ENCODE measurements at places on chromosomes 4 and X.
A peak's percentile ranks its signal among the peaks of the same experiment; 100 is the strongest.

DNA sequence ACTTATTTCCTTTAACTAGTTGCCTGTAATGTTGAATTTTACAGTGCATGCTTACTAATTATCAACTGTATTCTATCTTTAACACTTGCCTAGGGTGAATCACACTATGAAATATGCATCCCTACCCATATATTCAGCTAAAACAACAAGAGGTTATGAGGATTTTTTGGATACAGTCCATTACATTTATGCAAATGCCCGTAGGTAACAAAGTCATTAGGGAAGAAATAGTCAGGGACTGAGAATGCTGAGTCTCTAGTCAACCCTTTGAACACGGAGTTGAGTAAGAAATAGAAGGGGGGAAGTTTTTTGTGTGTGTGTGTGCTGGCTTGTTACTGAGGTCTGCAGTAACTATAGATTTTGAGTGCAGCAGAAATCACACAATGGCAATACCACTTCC is 26.1 kb upstream of the CBLL2 start:
- no peak overlapping the region for H3K4me3 ChIP-seq
- H3K27me3 ChIP-seq = no peaks in the 10 kb centered on the region
- peak; percentile 23 for DNase-seq

GRCh38 chr4:48162162-48162561 is 28.1 kb upstream of the TXK start:
- peak; percentile 35 for DNase-seq
- peaks cover 3% of the 10 kb centered on the region for H3K4me1 ChIP-seq
- no peak overlapping the region for H3K4me3 ChIP-seq
- no peak overlapping the region for H3K27ac ChIP-seq
- H3K36me3 ChIP-seq = no peaks in the 10 kb centered on the region

- H3K27ac ChIP-seq = no peak overlapping the region
- no peaks in the 10 kb centered on the region for H3K4me1 ChIP-seq
- no peak for DNase-seq
- H3K27me3 ChIP-seq = no peaks in the 10 kb centered on the region
- no peaks in the 10 kb centered on the region for H3K36me3 ChIP-seq
These were observed 128.3 kb upstream of the EPHA5 start for GRCh38 chr4:65798498-65799127.

DNA sequence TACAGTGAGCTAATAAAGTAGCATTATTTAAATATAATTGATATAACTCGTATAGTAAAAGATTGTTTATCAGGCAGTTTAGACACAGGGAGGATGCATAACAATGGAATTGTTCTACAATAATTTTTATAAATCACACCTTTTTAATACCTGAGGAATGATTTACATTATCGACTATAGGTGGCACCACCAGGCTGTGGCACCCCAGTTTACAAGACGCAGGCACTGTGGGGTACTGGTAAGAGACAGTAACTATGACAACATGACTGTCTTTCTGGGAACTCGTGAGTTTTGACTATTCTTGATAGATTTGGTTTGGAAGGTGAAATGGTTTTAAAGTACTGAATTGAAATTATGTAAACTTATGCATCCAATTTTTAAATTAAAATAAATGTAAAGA is 27.1 kb upstream of the STBD1 start:
- no peaks in the 10 kb centered on the region for H3K4me1 ChIP-seq
- DNase-seq = no peak

DNA sequence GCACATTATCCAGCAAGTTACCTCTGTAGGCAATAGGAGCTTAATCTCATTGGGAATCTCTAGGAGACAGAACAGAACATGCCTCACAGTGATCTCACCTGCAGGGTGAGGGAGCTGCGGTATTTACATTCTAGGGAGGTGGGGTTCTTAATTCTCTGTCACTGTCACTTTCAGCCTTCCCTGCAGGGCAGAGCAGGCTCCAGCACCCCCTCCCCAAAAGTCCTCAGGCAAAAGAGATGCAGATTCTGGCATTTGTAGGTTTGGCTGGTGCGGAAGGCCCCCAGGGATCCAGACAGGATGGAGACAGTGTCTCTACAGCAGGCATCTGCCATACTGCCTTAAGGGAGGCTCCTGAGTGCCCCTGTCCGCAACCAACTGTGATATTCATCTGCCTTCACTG is 166.4 kb upstream of the ATP6AP2 start:
- H3K4me1 ChIP-seq = no peaks in the 10 kb centered on the region
- no peak overlapping the region for H3K4me3 ChIP-seq
- H3K36me3 ChIP-seq = no peaks in the 10 kb centered on the region
- no peak for DNase-seq
- H3K27ac ChIP-seq = no peak overlapping the region

- H3K4me1 ChIP-seq = no peaks in the 10 kb centered on the region
- no peaks in the 10 kb centered on the region for H3K36me3 ChIP-seq
- DNase-seq = no peak
- H3K4me3 ChIP-seq = peak overlapping the region; percentile 42
These were observed 1.1 kb downstream of the BMPR1B start for GRCh38 chr4:94758700-94759399.

GRCh38 chr4:183919141-183919540 is 14.0 kb downstream of the STOX2 start:
- H3K4me3 ChIP-seq = no peak overlapping the region
- H3K27me3 ChIP-seq = no peaks in the 10 kb centered on the region
- no peak overlapping the region for H3K27ac ChIP-seq
- no peaks in the 10 kb centered on the region for H3K36me3 ChIP-seq

DNA sequence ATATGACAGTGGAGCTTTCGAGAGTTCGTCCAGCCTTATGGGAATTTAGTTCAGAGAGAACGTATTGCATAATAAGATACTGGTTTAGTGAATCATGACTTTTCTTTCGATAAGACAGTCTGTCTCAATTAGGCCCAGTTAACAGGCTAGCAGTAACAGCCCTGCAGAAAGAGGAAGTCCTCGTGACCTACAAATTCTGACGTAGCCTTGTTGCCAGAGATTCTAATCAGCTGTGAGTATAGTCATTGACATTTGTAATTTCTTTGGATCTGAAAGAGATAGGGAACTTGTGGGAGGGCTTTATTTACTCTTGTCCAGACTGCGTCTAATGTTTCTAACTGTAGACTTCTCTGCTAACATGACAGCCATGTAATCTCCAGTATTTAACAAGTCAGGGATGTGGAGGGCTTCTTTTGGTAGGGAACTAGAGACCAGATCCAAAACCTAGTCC is 15.8 kb downstream of the ART3 start:
- H3K27ac ChIP-seq = peak overlapping the region; percentile 53
- H3K27me3 ChIP-seq = peaks cover 2% of the 10 kb centered on the region
- H3K4me1 ChIP-seq = 0 out of 2 replicates have a peak, but pooled peaks cover 2% of the 10 kb centered on the region
- peak; percentile 94 for DNase-seq
- H3K4me3 ChIP-seq = no peak overlapping the region
- H3K36me3 ChIP-seq = no peaks in the 10 kb centered on the region

DNA sequence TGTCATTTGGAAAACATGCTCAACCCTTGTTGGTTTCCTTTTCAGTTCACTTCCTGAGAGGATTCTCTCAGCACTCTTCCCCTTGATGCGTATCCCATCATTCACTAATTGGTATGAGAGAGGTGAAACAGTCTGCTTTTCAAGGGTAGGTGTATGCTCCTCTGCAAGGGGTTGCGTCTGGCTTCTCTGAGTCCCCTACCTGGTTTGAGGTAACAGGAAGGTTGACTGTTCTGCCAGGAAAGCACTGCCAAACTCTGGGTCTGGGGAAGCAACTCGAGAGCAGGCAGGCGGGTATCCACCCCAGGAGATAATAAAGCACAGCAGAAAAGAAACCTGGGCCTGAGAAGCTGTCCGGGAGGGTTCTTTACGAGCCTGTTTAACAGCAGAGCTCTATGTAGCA is 101.2 kb downstream of the SHROOM4 start:
- DNase-seq = no peak
- H3K4me1 ChIP-seq = no peaks in the 10 kb centered on the region
- H3K4me3 ChIP-seq = no peak overlapping the region
- H3K27ac ChIP-seq = no peak overlapping the region
- no peaks in the 10 kb centered on the region for H3K36me3 ChIP-seq

GRCh38 chr4:3807822-3808496 is 41.8 kb downstream of the ADRA2C start:
- DNase-seq = no peak
- no peaks in the 10 kb centered on the region for H3K36me3 ChIP-seq
- no peaks in the 10 kb centered on the region for H3K4me1 ChIP-seq
- no peak overlapping the region for H3K4me3 ChIP-seq
- H3K27me3 ChIP-seq = peaks cover 21% of the 10 kb centered on the region
- H3K27ac ChIP-seq = no peak overlapping the region

GRCh38 chrX:11206716-11207115 is 86.5 kb upstream of the AMELX start:
- no peak overlapping the region for H3K27ac ChIP-seq

DNA sequence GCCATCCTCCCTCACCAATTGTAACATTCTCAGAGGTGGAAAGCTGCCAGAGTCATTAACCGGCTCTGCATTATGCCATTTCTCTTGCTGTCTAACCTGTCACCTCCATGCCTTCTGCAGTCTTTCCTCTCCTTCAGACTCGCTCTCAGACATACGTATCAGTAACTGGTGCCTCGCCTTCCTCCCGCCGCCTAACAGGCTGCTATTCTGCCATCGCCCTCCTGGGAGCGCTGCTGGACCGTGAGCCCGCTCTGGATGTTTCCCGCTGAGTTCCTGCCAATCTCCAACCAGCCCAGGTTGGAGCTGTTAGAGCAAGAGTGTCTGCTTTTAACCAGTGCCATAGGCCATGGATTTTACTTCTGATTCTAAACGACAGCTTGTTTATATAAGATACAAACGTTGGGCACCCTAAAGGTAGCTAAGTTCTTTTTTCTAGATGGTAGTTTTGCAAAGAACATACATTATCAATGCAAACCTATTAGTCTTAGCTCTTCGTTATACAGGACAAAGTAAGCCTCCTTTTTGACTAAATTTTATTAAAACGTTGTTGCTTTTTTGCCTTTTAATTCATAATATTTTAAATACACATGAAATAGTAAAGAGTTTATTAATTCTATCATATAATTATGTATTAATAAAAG is 59.5 kb upstream of the NEIL3 start:
- H3K27me3 ChIP-seq = no peaks in the 10 kb centered on the region
- H3K4me3 ChIP-seq = no peak overlapping the region
- no peak overlapping the region for H3K27ac ChIP-seq
- DNase-seq = peak; percentile 60
- H3K36me3 ChIP-seq = no peaks in the 10 kb centered on the region
- H3K4me1 ChIP-seq = no peaks in the 10 kb centered on the region

DNA sequence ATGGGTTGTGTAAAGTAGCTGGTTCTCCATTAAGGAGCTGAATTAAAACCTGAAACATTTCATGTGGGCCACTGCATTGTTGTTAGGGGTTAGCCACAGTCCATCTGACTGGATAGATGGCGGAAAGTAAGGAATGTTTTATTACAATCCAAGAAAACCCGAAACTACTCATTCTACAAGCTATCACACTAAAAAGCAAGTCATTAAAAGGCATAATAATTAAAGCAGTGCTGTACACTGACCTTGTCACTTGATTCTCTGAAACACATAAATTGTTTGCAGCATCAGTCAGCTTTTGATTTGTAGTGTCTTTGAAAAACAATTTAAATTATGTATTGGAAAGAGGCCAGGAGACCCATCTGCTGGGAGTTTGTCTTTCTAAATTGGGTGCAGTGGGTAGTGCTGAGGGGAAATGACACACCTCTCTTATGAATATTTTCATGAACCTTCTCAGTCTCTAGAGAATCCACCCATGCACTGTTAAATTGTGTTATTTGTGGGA is 75.7 kb upstream of the ANK2 start:
- no peak for DNase-seq
- H3K4me1 ChIP-seq = no peaks in the 10 kb centered on the region

GRCh38 chr4:42284030-42284429 is 113.3 kb upstream of the SHISA3 start:
- H3K27ac ChIP-seq = no peak overlapping the region
- H3K4me1 ChIP-seq = no peaks in the 10 kb centered on the region
- no peak overlapping the region for H3K4me3 ChIP-seq
- no peaks in the 10 kb centered on the region for H3K36me3 ChIP-seq
- DNase-seq = no peak
- no peaks in the 10 kb centered on the region for H3K27me3 ChIP-seq

GRCh38 chr4:153084980-153085630 is 119.1 kb upstream of the TRIM2 start:
- no peaks in the 10 kb centered on the region for H3K36me3 ChIP-seq
- no peak overlapping the region for H3K27ac ChIP-seq
- H3K4me1 ChIP-seq = 0 out of 2 replicates have a peak, but pooled peaks cover 1% of the 10 kb centered on the region
- no peak overlapping the region for H3K4me3 ChIP-seq

GRCh38 chr4:63211375-63211774 is 1197.9 kb downstream of the TECRL start:
- no peak overlapping the region for H3K27ac ChIP-seq
- H3K36me3 ChIP-seq = no peaks in the 10 kb centered on the region
- H3K4me3 ChIP-seq = no peak overlapping the region

DNA sequence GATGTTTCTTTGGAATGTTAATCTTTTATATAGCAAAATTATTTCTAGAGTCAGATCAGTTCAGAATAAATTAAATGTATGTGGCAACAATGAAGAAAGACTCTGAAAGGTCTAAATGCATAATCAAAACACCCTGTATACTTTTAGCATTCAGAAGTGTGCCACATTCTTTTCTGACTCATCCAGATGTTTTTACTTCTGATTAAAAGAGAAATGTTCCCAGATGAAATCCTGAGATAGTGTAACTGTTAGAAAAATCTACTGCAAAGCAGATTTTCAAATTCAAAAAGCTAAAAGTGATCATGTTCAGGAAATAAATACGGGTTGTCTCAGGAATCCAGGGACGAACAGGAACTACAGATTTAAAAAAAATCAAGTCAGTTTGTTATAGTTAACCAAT is 241.4 kb downstream of the GRIA3 start:
- no peaks in the 10 kb centered on the region for H3K36me3 ChIP-seq
- H3K27me3 ChIP-seq = no peaks in the 10 kb centered on the region
- no peak for DNase-seq
- H3K4me1 ChIP-seq = no peaks in the 10 kb centered on the region
- H3K4me3 ChIP-seq = no peak overlapping the region

GRCh38 chr4:72471816-72472215 is 97.2 kb downstream of the ADAMTS3 start:
- H3K27ac ChIP-seq = no peak overlapping the region
- DNase-seq = no peak
- no peaks in the 10 kb centered on the region for H3K27me3 ChIP-seq
- H3K4me1 ChIP-seq = no peaks in the 10 kb centered on the region
- no peak overlapping the region for H3K4me3 ChIP-seq
- H3K36me3 ChIP-seq = no peaks in the 10 kb centered on the region

GRCh38 chr4:73901031-73901430 is 31.8 kb downstream of the CXCL1 start:
- H3K36me3 ChIP-seq = no peaks in the 10 kb centered on the region
- H3K4me3 ChIP-seq = no peak overlapping the region
- no peaks in the 10 kb centered on the region for H3K4me1 ChIP-seq

DNA sequence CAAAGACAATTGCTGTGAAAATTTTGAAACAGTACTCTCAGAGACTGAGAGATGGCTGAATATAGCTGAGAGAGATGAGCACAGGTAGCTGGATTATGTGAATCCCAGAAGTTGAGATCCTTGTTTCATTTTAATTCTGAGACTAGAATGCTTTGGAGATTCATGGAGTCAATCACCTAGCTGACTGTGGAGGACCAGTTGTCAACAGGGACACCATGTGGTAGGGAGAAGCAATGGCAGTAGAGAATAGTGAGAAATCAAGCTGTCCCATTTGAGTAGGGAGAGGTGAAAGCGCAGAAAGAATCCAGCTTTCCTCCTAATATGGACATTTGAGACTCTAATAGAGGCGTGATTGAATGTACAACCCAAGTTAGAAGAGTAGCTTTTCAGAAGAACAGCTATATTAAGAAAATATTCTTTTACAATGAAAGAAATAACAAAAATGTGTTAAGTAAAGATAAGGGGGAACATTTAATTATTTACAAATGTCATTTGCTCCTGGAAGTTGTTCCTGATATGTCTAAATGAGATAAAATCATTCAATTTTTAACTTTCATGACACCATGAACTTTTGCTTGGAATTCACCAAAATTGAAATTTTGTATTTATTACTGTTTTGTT is 30.3 kb upstream of the GLRB start:
- 0 out of 2 replicates have a peak, but pooled peaks cover 3% of the 10 kb centered on the region for H3K4me1 ChIP-seq
- H3K4me3 ChIP-seq = no peak overlapping the region
- no peaks in the 10 kb centered on the region for H3K27me3 ChIP-seq
- no peaks in the 10 kb centered on the region for H3K36me3 ChIP-seq

Data from IMR-90 (cell line).